ENCODE measurements at places on chromosomes 11 and 22. TPM values are rescaled to one million over a fixed set of nuclear protein-coding genes. Genes with fewer than 3 reads are reported as not detected.

DNA sequence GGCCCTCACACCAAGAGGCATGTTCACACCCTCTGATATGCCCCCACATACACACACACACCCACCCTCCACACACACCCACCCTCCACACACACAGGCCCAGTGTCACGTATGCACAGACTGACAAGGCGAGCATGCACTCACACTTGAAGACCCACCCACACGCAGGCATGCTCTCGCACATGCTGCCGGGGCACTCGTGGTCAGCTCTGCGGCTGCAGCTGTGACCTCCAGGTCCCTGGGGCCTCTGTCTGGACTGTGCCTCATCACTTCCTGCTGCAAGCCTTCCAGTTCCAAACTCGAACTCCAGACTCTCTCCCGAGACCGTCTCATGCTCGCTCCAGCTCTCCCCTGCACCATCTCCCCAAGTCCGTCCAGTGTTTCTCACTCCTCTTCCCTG, 9.5 kb downstream of the DCHS1 start:
- DNase-seq = no peak

The DERL3 gene
- total RNA-seq = 6.2 TPM

GRCh38 chr11:10050561-10050960, 243.5 kb downstream of the SBF2 start:
- DNase-seq = no peak

The XKR3 gene
- not detected for total RNA-seq

GRCh38 chr11:120068114-120068573, 69.8 kb downstream of the TRIM29 start:
- no peak for DNase-seq

DNA sequence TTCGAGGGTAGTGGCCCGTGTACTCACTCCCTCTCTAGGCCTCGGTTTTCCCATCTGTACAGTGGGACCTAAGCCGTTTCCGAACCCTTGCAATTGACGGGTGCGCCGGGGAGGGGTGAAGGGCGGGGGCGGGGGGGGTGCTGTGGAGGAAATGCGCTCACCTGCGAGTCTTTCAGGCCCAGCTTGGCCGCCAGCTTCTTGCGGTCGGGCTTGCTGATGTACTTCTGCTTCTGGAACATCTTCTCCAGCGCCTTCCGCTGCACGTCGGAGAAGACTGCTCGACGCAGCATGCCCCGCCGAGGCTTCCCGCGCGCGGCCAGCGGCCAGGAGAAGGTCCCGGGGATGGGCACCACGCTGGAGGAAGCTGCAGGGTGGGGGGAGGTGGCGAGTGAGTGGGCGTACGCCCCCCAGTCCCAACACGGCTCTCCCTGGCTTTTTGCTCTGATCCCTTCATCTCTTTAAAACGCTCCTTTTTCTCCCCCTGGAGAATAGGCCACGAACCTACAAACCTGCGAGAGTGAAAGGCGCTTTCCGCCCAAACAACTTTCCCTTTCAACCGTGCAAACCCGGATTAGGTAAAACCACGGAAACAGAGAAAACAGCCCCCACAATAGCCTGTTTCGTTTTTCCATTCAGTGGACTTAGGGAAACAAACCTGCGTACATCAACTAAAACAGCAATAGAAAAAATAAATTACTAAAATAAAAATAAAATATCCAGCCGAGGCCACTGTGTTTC, 3.2 kb downstream of the DBX1 start:
- no peak for DNase-seq

DNA sequence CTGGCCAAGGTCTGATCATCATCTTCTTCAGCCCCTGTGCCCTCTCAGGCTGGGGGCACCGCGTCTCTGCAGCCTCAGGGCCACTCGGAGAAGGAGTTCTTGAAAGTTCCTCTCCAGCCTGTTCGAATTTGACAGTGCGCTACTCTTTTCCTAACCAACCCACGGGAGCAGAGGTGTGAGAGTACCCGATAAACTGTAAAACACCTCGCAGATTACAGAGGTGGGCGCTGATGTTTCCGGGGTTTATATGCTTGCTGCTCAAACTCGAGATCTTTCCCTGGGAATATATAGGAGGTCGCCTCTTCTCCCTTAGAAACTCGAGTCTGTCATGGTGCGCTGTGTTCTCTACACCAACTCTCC, 515 bp downstream of the CTR9 start:
- DNase-seq = no peak

GRCh38 chr11:7143908-7144307, 55.1 kb downstream of the RBMXL2 start:
- no peak for DNase-seq

The MCHR1 gene
- total RNA-seq = 0.23 TPM

DNA sequence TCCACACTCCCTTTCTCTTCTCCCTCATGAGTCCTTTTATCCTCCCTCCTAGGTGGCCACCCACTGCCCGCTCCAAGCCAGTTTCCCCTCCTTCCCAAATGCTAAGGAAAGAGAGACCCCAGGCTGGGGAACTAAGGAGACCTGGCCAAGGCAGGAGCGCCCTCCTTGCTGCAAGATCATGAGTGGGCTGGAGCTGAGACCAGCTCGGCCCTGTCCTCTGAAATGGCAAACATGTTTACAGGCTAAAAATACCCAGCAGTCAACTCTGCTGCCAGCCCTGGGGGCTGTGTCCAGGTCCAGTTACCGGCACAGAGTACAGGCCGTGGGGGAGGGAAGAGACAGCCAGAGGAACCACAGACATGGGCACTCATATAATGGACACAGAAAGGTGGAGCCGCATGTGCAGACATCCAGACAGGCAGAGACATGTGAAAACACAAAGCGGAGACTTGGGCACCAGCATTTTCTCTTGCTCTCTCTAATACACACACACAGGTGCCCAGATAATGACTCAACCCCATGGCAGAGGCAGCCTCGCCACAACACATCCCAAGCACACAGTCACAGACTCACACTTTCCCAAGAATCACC, 1.2 kb upstream of the AHNAK start:
- DNase-seq = no peak

The OR8H2 gene
- not detected for total RNA-seq

DNA sequence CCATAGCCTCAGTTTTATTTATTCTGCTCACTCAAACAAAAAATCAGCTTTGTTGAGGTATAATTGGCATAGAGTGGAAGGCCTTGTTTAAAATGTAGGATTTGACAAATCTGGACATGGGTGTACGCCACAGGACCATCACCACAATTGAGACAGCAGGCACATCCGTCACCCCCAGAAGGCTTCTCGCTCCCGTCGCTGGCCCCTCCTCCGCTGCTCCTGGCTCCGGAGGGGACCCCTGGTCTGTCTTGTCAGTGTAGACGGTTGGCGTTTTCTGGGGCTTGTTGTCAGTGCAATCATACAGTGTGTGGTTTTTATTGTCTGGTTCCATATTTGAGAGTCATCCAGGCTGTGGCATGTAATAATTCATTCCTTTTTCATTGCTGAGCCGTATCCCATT, 97.6 kb downstream of the KCNQ1 start:
- no peak for DNase-seq

- no peak for DNase-seq
Observed at GRCh38 chr11:97614606-97615005, 1224.8 kb downstream of the JRKL start.

DNA sequence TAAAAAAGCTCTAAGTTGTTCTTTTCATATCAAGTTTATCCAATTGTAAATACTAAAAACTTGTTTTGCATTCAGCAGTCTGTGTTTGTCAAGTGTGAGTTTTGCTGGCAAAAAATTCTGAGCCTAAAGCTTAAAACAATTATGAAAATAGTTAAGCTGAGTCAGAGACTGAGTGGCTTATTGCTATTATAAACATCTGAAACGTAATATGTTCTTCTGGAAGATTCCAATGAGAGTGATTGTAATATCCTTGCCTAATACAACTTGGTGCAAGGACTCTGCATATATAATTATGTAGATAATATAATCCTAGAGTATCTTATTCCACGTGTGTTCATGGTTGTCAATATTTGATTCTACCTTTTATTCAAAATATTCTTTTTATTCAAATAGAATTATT, 14.1 kb upstream of the NUP50 start:
- no peak for DNase-seq

DNA sequence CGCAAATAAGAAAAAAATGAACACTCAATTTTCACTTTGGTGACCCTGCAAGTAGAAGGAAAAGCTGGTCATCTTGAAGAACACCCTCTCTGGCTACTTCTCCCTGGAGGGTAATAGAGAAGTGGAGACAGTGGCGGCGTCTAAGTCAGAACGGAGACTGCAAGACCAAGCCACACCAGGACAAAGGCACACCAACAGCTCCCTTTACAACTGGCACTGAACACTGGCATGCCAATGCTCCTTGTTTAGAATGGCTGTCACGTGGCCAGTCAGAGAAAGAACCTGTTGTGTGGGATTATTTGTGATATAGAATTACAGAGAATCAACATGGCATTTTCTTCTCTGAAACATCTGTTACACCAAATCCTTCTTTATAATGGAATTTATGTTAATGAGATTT, 61.3 kb upstream of the YPEL1 start:
- no peak for DNase-seq

DNA sequence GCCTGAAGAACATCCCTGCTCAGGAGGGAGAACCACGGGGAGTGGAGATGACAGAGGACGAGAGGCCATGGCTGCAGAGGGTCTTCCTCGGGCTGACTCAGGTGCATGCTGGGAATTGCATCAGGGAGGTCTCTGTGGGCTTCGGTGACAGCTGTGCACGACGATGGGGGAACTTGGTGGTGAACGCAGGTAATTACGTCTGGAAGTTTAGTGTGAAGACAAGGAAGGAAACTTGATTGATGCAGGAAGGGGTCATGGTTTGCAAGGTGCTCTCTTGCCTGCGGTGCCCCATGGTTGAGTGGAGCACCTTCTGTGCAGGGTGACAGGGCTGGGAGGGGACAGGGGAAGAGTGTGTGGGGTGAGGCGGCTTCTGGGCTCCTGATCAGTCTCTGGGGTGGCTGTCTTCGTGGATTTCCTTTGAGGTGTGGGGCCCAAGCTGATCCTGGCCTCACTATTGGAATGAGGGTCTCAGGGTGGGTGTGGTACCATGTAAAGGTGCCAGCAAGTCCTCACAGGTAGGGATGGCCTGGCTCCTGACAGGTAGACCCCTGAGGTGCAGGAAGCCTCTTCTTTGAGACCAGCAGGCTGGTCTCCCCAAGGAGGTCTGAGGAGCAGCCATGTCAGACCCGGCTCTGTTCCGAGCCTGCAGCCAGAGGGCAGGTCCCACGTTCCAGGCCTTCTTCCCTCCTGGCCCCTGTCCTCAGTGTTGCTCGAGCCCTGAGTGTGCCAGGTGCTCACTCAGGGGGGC, 1020.1 kb downstream of the TBC1D22A start:
- DNase-seq = no peak

The HBB gene
- total RNA-seq = 65.9 TPM

The SGSM1 gene
- 6.8 TPM for total RNA-seq

DNA sequence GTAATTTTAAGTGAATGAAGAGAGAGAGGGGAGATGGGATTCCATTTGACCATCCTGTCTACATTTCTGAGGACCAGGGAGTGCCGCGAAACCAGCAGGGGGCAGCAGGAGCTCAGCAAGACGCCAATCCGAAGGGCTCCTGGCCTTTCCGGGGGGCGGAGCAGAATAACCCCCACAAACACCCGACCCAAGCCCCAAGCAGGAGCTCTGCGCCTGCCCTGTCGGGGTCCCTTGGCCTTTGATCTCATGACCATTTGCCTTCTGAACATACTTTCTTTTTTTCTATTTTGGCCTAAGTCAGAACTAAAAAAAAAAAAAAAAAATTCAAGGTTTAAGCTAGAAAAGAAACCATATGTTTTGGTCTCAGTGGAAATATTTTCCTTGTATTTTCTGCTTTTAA, 21.9 kb upstream of the SCN2B start:
- peak; percentile 82 for DNase-seq

- DNase-seq = no peak
Observed at GRCh38 chr11:9784602-9785315, 120.9 kb downstream of the SWAP70 start.

DNA sequence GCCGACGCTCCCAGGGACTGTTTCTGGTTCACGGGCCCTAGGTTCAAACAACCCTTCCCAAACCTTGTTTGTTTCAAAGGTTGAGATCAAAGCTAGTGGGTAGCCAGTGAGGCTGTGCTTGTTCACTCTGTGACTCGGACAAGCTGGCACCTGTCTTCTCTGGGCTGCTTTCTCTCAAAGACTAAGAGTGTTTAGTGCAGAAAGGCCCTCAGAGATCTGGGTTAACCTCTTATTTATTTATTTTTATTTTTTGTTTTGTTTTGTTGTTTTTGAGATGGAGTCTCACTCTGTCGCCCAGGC, 13.0 kb upstream of the MALAT1 start:
- no peak for DNase-seq

DNA sequence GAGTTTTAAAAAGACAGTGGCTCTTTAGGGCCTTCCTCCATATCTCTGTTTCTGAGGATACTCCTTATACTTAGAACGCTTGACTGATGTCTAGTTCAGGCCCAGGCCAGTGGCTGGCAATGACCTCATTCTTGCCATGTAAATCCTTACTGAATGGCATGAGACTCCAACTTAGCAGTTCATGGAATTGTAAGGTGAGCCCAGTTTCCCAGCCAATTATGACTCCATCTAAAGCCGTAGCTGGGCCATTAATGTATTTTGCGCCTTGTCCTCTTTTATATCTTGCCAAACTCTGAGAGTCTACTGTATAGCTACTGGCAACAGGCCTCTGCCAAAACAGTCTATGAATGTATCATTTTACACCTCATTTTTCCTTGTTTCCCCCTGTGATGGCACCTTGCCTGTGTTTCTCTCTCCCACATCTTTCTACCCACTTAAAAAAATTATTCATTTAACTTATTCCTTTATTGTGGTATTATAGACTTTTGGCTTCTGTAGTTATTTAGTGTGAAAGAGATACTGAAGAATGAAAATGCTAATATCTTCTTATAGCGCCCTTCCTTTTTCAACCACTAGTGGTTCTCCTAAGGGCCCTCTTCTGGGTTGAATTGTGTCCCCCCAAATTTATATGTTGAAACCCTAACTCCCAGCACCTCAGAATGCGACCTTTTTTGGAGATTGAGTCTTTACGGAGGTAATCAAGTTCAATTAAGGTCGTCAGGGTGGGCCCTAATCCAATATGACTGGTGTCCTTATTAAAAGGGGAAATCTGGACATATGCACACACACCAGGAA, 67.4 kb downstream of the ZNRF3 start:
- no peak for DNase-seq

DNA sequence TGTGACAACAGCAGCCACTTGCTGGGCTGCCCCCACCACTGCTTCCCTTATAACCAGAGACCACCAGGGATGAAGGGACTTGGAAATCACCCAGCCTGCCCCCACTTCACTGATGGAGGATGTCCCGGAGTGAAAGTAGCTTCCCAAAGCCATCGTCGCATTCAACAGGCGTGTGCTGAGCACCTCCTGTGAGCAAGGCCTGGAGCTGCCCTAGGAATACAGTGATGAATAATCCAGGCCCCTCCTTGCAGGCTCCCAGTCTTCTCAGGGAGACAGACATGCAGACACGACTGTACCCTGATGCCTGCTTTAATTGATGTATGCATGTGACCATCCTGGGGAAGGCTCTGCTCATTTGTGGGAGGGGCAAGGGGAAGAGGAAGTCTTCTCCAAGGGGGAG, 22.6 kb downstream of the PTPN5 start:
- no peak for DNase-seq

The MS4A7 gene
- total RNA-seq = 39.8 TPM

All from mucosa of gallbladder (tissue), 1 donor.